ENCODE measurements at places on chromosomes 12 and 14.

DNA sequence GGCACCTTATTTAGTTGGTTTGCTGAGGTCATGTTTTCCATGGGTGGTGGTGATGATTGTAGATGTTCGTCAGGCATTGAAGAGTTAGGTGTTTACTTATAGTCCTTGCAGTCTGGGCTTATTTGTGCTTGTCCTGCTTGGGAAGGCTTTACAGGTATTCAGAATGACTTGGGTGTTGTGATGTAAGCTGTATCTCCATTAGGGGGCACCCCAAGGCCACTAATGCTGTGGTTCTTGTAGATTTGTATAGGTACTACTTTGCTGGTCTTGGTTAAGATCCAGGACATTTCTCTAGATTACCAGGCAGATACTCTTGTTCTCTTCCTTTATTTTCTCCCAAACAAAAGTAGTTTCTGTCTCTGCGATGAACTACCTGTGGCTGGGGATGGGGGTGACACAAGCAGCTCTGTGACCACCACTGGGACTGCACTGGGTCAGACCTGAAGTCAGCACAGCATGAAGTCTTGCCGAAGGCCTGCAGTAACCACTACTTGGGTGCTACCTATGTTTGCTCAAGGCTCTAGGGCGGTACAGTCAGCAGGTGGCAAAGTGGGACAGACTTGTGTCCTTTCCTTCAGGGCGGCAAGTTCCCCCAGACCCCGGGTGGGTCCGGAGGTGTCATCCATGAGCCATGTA lies 35.8 kb upstream of the FBXO33 start:
- peak; percentile 48 for DNase-seq
- no peak overlapping the region for H3K4me3 ChIP-seq
- peaks cover 4% of the 10 kb centered on the region for H3K27me3 ChIP-seq
- H3K36me3 ChIP-seq = no peaks in the 10 kb centered on the region
- no peak overlapping the region for H3K27ac ChIP-seq

DNA sequence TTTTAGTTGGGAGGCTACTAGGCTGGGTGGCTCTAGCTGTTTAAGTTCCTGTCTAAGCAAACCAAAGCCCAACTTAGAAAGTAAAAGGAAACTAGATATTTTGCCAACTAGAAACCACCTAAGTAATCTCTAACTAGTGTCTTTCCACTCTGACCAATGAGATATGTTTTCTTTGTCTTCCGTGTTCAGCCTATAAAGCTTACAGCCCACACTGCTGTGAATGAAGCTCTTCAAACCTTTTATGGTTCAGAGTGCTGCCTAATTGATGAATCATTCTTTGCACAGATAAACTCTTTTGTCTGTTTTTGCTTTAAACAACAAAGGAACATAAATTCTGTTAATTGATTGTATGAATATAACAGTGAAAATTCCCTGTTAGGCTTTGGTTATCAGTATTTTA lies 66.1 kb downstream of the FUT8 start:
- peaks cover 70% of the 10 kb centered on the region for H3K4me1 ChIP-seq
- no peaks in the 10 kb centered on the region for H3K27me3 ChIP-seq
- H3K36me3 ChIP-seq = peaks cover 12% of the 10 kb centered on the region
- DNase-seq = no peak
- H3K27ac ChIP-seq = no peak overlapping the region

- H3K27me3 ChIP-seq = peaks cover 3% of the 10 kb centered on the region
- no peak overlapping the region for H3K27ac ChIP-seq
- H3K36me3 ChIP-seq = no peaks in the 10 kb centered on the region
- no peaks in the 10 kb centered on the region for H3K4me1 ChIP-seq
- no peak overlapping the region for H3K4me3 ChIP-seq
- no peak for DNase-seq
Observed at GRCh38 chr14:59768855-59769375, 101.7 kb downstream of the RTN1 start.

GRCh38 chr12:8680533-8680932 lies 17.3 kb upstream of the RIMKLB start:
- H3K36me3 ChIP-seq = no peaks in the 10 kb centered on the region
- H3K4me1 ChIP-seq = peaks cover 5% of the 10 kb centered on the region
- no peak overlapping the region for H3K27ac ChIP-seq
- no peak overlapping the region for H3K4me3 ChIP-seq
- DNase-seq = no peak

DNA sequence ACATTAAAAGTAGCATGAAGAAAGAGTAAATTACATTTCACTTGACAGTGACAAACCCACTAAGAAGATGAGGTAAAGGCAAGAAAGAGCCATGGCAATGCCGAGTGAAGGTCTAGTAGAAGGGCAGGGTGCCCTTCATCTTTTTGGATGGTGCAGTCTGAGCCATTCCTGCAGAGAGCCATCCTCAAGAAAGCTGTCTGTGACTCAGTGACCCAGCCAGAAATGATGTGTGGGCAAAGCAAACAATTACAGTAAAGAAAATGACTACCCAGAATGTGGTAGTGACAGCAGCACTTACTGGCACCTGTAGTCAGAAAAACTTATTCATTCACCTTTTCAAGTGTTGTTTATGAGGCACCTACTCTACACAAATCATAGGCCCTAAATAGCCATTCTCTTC lies 281.7 kb downstream of the DUSP6 start:
- peak; percentile 69 for DNase-seq
- peaks cover 55% of the 10 kb centered on the region for H3K4me1 ChIP-seq
- H3K27ac ChIP-seq = peak overlapping the region; percentile 88
- no peak overlapping the region for H3K4me3 ChIP-seq

DNA sequence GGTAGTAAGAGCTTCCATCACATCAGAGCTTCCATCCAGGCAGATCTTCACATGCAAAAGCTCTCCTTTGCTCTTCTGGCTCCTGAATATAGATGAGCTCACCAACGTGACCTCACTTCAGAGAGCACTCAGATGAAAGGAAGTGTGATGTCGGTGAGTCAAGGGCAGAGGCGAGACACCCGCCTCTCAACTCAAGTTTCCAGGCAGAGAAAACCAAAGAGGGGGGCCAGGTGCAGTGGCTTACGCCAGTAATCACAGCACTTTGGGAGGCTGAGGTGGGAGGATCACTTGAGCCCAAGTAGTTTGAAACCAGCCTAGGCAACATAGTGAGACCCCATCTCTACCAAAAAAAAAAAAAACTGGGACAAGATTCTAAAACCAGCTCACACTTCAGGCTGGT lies 126.9 kb downstream of the DUSP6 start:
- peak overlapping the region; percentile 99 for H3K27ac ChIP-seq
- H3K4me1 ChIP-seq = peaks cover 62% of the 10 kb centered on the region
- H3K4me3 ChIP-seq = peak overlapping the region; percentile 34
- peaks cover 2% of the 10 kb centered on the region for H3K36me3 ChIP-seq
- peak; percentile 90 for DNase-seq

GRCh38 chr14:30443368-30444007 lies 115.5 kb upstream of the G2E3 start:
- no peak overlapping the region for H3K4me3 ChIP-seq
- H3K27ac ChIP-seq = no peak overlapping the region
- peaks cover 1% of the 10 kb centered on the region for H3K27me3 ChIP-seq
- H3K36me3 ChIP-seq = no peaks in the 10 kb centered on the region

- no peak overlapping the region for H3K4me3 ChIP-seq
- H3K27me3 ChIP-seq = no peaks in the 10 kb centered on the region
- no peak overlapping the region for H3K27ac ChIP-seq
Observed at GRCh38 chr12:89919241-89919906, 210.7 kb upstream of the ATP2B1 start.

GRCh38 chr12:7934889-7935492 lies 996 bp downstream of the SLC2A3 start:
- H3K27me3 ChIP-seq = no peaks in the 10 kb centered on the region
- no peak overlapping the region for H3K4me3 ChIP-seq
- H3K27ac ChIP-seq = no peak overlapping the region
- peaks cover 19% of the 10 kb centered on the region for H3K36me3 ChIP-seq

DNA sequence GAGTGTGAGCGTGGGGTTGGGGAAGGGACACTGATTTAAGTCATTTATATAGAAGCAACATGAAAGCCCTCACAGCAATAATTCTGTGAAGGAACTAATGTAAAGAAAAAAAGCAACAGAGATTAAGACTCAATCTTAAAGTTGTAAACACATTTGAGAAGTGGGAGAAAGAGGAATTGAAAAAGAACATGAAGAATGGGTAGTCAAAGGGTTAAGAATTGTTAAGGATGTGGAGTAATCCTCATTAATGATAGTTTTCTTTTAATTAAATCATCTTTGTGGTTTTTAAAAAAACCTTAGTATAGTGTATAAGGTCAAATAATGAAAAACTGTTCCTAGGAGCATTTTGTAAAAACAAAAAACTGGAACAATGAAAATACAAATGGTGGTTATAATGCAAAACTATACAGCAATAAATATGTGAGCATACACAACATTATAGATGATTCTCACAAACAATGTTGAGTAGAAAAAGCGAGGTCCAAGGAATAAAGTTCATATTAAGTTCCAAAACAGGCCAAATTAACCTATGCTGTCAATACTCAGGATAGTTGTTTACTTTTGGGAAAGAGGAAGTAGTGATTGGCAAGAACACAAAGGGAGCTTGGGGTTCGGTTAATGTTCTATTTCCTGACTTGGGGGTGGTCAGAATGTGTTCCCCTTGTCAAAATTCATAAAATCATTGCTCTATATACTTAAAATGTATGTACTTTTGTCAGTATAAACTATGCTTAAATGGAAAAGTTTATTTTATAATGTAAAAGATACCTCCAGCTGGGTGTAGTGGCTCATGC lies 120.4 kb upstream of the ATF7IP start:
- peaks cover 13% of the 10 kb centered on the region for H3K36me3 ChIP-seq
- H3K4me1 ChIP-seq = peaks cover 8% of the 10 kb centered on the region
- DNase-seq = no peak
- no peak overlapping the region for H3K27ac ChIP-seq

GRCh38 chr14:70649803-70650202 lies 8.1 kb downstream of the TTC9 start:
- no peak overlapping the region for H3K4me3 ChIP-seq
- DNase-seq = no peak
- H3K27ac ChIP-seq = peak overlapping the region; percentile 52
- H3K36me3 ChIP-seq = peaks cover 2% of the 10 kb centered on the region
- peaks cover 84% of the 10 kb centered on the region for H3K4me1 ChIP-seq

- H3K36me3 ChIP-seq = no peaks in the 10 kb centered on the region
- H3K4me1 ChIP-seq = no peaks in the 10 kb centered on the region
- H3K27ac ChIP-seq = no peak overlapping the region
- no peak overlapping the region for H3K4me3 ChIP-seq
Observed at GRCh38 chr14:78586681-78587080, 416.5 kb downstream of the NRXN3 start.

- peaks cover 4% of the 10 kb centered on the region for H3K4me1 ChIP-seq
- no peak overlapping the region for H3K27ac ChIP-seq
- no peaks in the 10 kb centered on the region for H3K36me3 ChIP-seq
- H3K4me3 ChIP-seq = no peak overlapping the region
Observed at GRCh38 chr12:76641073-76641472, 81.5 kb upstream of the OSBPL8 start.

GRCh38 chr12:30792648-30793499 lies 38.1 kb upstream of the CAPRIN2 start:
- H3K4me3 ChIP-seq = no peak overlapping the region
- no peaks in the 10 kb centered on the region for H3K36me3 ChIP-seq
- no peak for DNase-seq
- H3K4me1 ChIP-seq = peaks cover 16% of the 10 kb centered on the region
- H3K27me3 ChIP-seq = peaks cover 27% of the 10 kb centered on the region

- peaks cover 49% of the 10 kb centered on the region for H3K4me1 ChIP-seq
- no peaks in the 10 kb centered on the region for H3K36me3 ChIP-seq
- no peak for DNase-seq
- H3K27ac ChIP-seq = no peak overlapping the region
- no peak overlapping the region for H3K4me3 ChIP-seq
- peaks cover 14% of the 10 kb centered on the region for H3K27me3 ChIP-seq
Observed at GRCh38 chr14:105479431-105480158, 5.0 kb downstream of the CRIP2 start.

DNA sequence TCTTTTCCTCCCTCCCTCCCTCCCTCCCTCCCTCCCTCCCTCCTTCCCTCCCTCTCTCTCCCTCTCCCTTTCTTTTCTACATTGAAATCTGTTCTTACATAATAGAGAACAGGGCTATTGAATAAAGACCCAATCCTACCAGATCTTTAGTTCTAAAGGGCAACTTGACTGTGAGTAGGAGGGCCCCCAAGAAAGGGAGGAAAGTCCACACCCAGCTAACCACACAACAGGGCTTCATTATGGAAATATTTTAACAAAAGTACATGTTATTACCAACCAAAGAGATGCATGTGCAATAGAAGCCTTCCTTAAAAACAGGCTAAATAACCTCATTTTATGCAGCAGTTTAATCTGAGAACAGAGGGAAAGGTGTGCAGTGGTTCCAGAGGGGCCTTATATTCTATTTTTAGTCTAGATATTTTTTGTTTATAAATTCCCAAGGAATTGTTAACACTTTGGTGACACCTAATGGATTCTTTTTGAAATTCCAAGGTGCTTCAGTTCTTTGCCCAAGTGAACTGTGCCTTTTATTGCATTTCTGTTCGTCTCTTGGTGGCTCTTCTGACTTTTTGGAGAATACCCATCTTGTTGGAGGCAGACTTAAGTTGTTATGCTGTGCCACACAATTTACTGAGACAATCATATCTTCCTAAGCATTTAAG lies 63.0 kb downstream of the GNS start:
- H3K27ac ChIP-seq = peak overlapping the region; percentile 30
- H3K27me3 ChIP-seq = no peaks in the 10 kb centered on the region
- H3K4me3 ChIP-seq = no peak overlapping the region
- H3K36me3 ChIP-seq = peaks cover 30% of the 10 kb centered on the region
- peaks cover 63% of the 10 kb centered on the region for H3K4me1 ChIP-seq
- DNase-seq = no peak

GRCh38 chr12:12890543-12891079 lies 751 bp upstream of the GPRC5A start:
- H3K27me3 ChIP-seq = peaks cover 41% of the 10 kb centered on the region
- DNase-seq = peak; percentile 40
- peaks cover 10% of the 10 kb centered on the region for H3K4me1 ChIP-seq
- no peaks in the 10 kb centered on the region for H3K36me3 ChIP-seq

- DNase-seq = no peak
- H3K27me3 ChIP-seq = no peaks in the 10 kb centered on the region
- H3K27ac ChIP-seq = no peak overlapping the region
- H3K36me3 ChIP-seq = no peaks in the 10 kb centered on the region
- H3K4me1 ChIP-seq = no peaks in the 10 kb centered on the region
Observed at GRCh38 chr14:39014460-39014859, 88.6 kb downstream of the SEC23A start.

DNA sequence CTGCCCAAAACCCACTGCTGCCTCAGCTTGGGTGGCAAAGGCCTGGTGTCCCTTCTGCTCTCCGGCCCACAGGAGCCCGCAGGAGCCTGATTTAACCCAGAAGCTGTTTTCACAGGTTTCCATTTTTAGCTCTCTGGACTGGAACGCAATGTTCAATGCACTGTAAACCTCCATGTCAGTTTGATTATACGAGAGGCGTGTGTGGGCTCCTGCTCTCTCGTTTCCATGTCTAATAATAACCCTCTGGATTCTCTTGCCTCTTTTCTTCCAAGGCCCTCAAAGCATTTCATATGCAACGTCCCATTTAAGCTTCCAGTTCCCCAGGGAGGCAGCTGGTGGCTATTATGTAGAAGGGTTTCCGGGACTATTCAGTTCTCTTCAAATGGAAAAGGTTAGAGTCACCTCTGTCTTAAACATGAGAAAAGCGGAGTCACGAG lies 161.1 kb downstream of the SUDS3 start:
- no peak for DNase-seq
- no peaks in the 10 kb centered on the region for H3K36me3 ChIP-seq
- H3K27ac ChIP-seq = no peak overlapping the region
- H3K4me1 ChIP-seq = no peaks in the 10 kb centered on the region
